ENCODE measurements at places on chromosomes 5 and 9. TPM values are rescaled to one million over a fixed set of nuclear protein-coding genes. Genes with fewer than 3 reads are reported as not detected.

The LHX2 gene
- total RNA-seq: not detected

- DNase-seq: no peak
Observed at GRCh38 chr5:136094189-136094912, 38.3 kb upstream of the SMAD5 start.

- no peak for DNase-seq
Observed at GRCh38 chr5:53027913-53028312, 38.8 kb downstream of the ITGA2 start.

- DNase-seq: no peak
Observed at GRCh38 chr5:28961816-28962215, 1923.4 kb upstream of the CDH9 start.

GRCh38 chr9:88801214-88801796, 190.0 kb upstream of the S1PR3 start:
- DNase-seq: no peak

The SARDH gene
- 1.6 TPM for total RNA-seq

GRCh38 chr5:102773133-102773532, 18.0 kb downstream of the PAM start:
- DNase-seq: no peak

GRCh38 chr9:36781533-36781932, 208.8 kb downstream of the MELK start:
- no peak for DNase-seq

GRCh38 chr9:123887837-123888236, 42.1 kb downstream of the DENND1A start:
- no peak for DNase-seq

- DNase-seq: no peak
Observed at GRCh38 chr5:961711-962240, 46.8 kb upstream of the NKD2 start.

DNA sequence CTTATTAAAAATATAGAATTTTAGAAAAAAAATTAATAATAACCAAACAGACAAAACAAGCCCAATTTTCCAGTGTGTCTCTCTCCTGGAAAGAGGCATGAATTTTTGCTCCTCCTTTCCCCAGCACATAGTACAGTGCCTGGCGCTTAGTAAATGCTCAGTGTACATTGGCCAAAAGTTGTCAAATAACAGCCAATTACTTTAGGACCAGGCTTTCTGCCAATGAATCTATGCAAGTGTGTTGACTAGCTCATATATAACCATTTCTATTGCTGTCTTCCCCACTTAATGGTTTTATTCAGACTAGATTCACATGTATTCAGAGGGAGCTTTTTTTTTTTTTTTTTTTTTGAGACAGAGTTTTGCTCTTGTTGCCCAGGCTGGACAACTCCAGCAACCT, 120.1 kb upstream of the CD180 start:
- no peak for DNase-seq

GRCh38 chr5:122152266-122152900, 23.0 kb downstream of the ZNF474 start:
- no peak for DNase-seq

Data from activated naive CD8-positive, alpha-beta T cell treated with anti-CD3 and anti-CD28 coated beads, Interleukin-2, amount 10 ng/mL, durations not matched to agents 7 days and 5 days (primary cell).